ENCODE measurements at places on chromosomes 11 and 22. TPM values are rescaled to one million over a fixed set of nuclear protein-coding genes. Genes with fewer than 3 reads are reported as not detected.

The CBLIF gene
- total RNA-seq: not detected

The FAM83F gene
- total RNA-seq: not detected

The PRR33 gene
- total RNA-seq: not detected

The MRGPRF gene
- 0.69 TPM for total RNA-seq

The MUC5B gene
- total RNA-seq: not detected

The RAPSN gene
- not detected for total RNA-seq

The CHADL gene
- total RNA-seq: not detected

The LRRC56 gene
- not detected for total RNA-seq

The RNF26 gene
- 5.0 TPM for total RNA-seq

GRCh38 chr22:37328017-37328416 is 45.7 kb downstream of the CYTH4 start:
- peak; percentile 86 for DNase-seq

DNA sequence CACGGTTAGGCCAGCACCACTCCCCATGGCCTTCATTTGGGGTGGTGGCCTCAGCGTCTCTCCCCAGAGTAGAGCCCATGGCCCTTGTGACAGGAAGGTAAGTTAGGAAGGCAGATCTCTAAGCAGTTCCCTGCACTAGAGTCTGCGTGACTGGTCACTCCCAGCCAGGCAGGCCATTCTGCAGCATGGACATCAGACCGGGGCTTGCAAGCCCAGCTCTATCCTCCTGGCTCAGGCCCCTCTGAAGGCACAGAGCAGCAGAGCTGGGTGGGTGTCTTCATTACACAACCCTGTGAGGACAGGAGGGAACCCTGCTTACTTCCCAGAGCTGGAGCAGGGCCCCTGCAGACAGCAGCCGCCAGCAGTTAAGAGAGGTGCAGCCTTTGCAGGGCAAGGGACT is 77.3 kb downstream of the PIWIL3 start:
- no peak for DNase-seq

- DNase-seq: no peak
Observed at GRCh38 chr11:109223451-109223850, 198.5 kb upstream of the C11orf87 start.

GRCh38 chr11:83583757-83584366 is 297.7 kb upstream of the CCDC90B start:
- peak; percentile 81 for DNase-seq

- peak; percentile 53 for DNase-seq
Observed at GRCh38 chr22:29912605-29913398, 29.8 kb downstream of the MTMR3 start.

DNA sequence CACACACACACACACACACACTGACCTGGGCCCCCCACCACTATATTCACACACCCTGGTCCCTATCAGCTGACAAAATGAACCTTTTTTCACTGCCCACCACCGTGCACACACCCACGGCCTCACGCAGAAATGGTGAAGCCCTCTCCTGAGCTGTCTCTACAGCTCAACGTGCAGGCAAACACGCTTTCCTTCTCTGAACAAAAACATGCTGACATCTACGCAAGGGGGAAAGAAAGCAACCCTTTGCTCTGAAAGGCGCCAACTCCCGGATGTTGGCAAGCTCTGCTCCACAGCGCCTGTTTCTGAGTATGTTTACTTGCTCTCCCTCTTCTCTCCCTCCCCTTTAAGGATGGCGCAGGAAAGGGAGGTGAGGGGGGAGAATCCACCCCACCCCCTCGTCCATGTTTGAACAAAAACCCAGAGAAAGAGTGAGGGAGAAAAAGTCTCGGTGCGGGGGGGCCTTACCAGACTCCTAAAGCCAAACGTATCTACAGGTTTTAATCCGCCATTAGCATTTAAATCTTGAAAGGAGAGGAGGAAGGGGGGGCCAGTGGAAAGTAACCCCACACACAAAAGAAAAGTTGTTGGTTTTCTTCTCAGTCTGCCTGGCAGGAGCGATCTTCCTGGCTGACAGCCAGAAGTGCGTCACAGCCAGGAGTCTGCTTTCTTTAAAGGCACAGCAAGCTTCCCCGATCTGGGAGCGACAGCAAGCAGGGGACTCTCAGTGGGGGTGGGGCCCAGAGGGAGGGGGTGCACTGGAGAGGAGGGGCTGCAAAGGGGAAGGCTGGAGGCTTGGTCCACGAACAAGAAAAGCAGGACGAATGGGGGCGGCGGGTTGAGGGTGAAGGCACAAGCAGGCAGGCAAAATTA is 39.6 kb downstream of the NUMA1 start:
- peak; percentile 84 for DNase-seq

DNA sequence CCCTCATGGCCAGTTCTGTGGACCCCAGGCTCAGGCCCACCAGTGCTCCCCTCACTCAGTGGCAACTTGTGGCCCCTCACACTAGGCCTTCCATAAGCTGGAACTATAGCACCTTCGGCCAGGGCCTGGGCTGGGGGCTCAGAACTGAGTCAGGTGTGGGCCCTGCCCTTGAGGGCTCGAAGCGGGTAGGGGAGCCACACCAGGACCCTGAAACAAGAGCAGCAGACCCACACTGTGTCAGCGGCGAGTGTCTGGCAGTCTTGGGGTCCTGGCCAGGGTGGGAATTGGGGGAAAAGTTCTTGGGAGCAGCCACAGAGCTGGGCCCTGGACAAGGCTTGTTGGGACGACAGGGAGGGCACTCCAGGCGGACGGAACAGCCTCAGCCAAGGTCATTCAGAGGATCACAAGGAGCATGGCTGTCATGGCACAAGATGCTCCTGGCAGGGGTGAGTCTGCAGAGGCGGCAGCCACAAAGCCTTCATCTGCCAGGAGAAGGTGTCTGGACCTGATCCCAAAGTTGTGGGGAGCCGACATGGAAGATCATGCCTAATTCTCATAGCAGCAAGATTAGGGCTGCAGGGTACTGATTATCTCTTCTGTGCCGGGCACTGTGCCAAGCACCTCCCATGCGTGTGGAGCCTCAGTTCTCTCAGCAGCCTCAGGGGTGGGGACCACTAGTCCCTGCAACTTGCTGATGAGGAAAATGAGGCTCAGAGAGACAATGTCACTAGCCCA is 50.7 kb downstream of the SHISAL1 start:
- no peak for DNase-seq

DNA sequence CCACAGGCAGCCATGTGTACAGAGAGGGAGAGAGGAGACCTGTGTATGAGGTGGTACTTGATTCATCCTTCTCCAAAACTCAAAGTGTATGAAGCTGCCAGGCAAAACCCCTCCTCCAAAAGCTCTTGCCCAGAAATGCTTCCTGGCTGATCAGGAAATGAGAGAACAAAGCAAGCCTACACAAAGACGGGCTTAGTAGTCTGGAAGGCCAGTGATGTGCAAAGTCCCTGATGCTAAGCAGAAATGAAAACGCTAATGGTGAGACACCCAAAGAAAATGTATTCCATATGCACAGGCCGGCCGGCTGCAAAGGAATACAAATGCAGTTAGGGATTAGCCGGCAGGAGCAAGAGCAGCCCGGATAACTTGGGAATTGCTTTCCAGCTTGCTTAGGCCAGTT is 234.9 kb upstream of the CADM1 start:
- DNase-seq: no peak

All from A172 (cell line).